HFFc6 (cell line): ENCODE measurements at places on chromosomes 16 and 17. TPM values are rescaled to one million over a fixed set of nuclear protein-coding genes. Genes with fewer than 3 reads are reported as not detected.

- no peak for DNase-seq
These were observed 304.6 kb upstream of the CDH11 start for GRCh38 chr16:65426484-65426883.

The HBQ1 gene
- not detected in 2 replicates for total RNA-seq

DNA sequence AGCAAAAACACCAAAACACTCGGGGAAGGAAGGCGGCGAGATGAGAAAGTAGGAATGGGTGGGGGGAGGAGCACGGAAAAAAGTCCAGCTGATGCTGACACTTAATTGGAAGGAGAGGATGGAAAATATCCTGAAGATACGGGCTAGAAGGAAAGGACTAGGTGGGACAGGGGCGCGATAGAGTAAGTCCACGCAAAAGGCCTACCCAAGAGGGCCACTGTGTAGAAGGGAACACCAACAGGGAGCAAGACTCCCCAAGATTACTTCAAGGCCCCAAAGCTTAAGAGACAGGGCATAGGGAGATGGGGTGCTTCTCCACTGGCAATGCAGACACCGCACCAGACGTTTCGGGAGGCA, 736 bp downstream of the APPBP2 start:
- DNase-seq = no peak

The ALOX12 gene
- total RNA-seq = not detected in 3 replicates

DNA sequence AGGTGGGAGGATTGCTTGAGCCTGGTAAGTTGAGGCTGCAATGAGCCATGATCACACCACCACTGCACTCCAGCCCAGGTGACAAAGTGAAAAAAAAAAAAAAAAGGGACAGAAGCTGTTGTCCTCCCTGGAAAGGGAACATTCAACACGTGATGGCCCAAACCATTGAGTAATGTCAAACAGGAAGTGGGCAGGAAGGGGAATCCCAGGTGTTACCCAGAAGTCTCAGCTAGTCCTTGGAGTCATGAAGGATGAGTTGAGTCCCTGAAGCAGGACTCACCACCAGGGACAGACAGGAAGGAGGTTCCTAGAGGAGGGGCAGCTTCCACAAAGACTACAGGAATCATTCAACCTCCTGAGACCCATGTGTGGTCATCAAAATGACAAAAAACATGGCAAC, 19.8 kb upstream of the CMIP start:
- DNase-seq = no peak

DNA sequence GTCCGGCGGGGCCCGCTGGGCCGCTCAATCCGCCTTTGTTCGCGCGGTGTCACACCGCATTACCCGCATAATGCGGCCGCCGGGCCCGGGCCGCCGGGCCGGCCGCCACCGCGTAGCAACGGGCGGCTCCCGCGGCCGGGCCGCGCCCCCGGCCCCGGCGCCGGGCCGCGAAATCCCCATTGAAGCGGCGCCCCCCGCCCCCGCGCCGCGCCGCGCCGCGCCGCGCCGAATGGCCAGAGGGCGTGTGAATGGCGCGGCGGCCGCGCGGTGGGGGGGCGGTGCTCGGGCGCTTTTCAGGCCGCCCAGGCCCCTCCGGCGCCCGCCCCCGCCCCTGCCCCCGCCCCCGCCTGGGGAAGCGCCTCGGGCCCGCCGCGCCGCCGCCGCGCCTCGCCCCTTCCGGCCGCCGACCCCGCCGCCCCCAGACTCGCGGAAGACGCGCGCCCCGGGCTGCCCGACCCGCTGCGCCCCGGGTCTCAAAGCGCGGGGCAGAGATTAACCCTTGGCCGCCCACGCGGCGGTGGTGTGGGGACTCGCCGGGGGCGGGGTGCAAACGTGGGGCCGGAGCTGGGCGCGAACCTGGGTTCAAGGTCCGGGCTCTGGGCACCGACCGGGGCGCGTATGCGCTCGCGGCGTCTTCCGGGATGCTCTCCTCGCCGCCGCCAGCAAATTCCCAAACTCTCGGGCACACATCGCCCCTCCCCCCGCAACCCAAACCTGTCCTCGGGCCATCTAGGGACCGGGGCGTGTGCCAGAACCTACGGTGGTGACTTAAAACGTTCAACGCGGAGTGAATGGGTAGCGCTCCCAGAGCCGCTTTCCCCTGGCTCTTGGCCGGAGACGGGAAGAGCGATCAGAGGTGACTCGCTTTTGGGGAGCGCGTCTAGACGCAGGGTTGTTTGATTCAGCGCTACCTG, 46.7 kb downstream of the WNT3 start:
- DNase-seq = no peak

- DNase-seq = peak; percentile 10
These were observed 83.4 kb downstream of the HIC1 start for GRCh38 chr17:2138318-2138717.

The SLFN12L gene
- 0.12 TPM in 2 of 3 replicates, not detected in the other for total RNA-seq

GRCh38 chr17:39706921-39707337, 7.1 kb downstream of the ERBB2 start:
- DNase-seq = no peak

DNA sequence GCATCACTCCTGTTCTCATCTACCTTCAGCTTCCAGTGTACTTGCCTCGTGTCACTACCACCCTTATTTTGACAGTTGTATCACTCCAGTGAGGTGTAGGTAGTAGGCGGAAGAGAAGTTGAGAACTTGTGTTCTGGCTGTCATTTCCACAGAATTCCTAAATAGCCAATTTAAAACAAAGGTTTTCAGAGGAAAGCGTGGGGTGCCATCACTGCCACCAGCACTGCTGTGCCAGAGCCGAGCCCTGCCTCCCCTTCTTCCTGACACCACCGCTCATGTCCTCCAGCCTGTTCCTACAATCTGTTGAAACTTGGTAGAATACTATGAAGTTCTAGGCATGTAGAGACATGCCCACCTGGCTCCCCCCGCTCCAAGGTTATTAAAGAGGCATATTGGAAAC, 215.8 kb downstream of the TANC2 start:
- no peak for DNase-seq

The NUPR1 gene
- 31.9 to 61.5 TPM (median 45.6 TPM) in 3 replicates for total RNA-seq

The KRT12 gene
- not detected in 2 replicates for total RNA-seq

DNA sequence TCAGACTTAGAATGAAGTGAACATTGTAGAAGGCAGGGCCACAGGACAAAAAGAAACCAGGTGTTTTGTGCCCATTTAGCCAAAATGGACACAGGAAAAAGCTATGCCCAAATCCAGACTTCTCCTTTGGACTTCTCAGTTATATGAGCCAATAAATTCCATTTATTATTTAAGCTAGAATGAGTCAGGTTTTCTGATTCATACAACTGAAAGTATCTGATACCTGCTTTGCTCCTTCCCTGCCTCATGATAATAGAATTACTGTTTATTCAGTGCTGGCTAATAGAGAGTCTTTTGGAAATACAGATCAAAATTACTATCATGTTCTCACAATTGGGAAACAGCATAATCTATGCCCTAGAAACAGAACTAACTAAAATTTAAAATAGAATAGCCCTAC, 8.7 kb upstream of the CPD start:
- no peak for DNase-seq

DNA sequence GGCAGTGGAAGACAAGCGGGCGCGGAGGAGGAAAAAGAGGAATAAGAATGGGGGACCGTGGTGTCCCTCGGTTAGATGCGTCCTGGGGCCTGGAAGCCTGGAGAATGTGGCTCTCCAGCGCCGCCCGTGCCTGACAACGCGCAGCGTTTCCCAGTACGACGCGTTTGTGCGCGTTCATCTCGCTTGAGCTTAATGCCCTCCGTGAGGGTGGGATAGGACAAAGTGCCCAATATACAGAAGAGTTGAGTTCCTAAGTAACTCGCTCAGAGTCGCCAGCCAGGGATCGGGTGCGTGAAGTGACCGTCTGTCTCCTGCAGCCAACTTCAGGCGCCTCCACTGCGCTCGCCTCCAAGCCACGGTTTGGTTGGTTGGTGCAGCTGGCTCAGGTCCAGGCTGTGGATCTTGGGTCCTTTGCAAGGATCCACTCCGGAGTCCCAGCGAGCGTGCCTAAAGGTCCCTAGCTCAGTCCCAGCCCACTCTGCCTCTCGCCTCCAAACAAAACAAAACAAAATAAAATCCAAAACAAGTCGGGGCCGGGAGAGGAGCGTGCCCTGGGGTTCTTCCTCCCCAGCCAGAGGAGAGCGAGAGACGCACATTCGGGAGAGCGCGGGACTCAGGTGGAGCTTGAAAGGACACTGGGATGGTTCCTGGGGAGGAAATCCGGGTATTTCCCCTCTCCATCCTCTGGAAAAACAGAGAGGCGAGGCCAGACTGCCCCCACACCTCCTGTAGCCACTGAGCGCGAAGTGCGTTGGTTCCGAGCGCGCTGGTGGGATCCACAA, 974 bp downstream of the GALR2 start:
- no peak for DNase-seq

- DNase-seq = no peak
These were observed 12.1 kb downstream of the DNAJC7 start for GRCh38 chr17:42005166-42005565.

GRCh38 chr16:83458612-83459011, 349.2 kb upstream of the HSBP1 start:
- DNase-seq = no peak

DNA sequence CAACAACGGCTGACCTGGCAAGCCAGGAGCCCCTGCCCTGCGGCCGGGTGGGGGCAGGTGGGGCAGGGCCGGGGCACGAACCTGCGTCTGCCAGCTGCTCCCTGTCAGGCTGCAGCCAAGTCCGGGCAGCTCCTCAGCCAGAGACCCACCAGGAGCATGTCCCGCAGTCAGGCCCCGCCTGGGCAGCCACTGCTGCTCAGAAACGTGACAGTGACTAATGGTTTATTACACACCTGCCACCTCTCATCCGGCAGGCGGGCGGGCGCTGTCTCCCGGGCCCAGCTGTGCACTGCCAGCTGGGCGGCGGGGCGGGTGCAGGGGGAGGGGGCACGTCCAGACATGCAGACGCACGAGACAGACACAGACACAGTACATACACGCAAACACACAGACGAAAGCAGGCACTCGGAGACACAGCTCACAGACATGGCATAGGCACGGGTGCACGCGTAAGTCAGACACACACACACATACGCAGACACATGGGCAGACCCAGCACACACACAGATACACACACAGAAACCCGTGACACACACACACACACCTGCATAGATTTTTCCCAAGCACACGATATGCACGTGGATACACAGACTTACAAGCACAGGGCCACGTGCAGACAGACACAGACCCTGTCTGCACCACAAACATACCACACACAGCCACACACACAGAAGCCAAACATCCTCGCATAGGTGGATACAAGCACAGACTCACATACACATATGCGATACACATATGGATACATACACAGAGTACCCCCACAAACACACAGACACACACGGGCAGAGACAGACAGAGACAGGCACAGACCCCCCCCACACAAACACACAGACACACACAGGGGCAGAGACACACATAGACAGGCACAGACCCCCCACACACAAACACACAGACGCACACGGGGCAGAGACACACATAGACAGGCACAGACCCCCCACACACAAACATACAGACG, 248.3 kb upstream of the CIBAR2 start:
- DNase-seq = no peak
